ENCODE measurements at places on chromosomes 6 and 20.

DNA sequence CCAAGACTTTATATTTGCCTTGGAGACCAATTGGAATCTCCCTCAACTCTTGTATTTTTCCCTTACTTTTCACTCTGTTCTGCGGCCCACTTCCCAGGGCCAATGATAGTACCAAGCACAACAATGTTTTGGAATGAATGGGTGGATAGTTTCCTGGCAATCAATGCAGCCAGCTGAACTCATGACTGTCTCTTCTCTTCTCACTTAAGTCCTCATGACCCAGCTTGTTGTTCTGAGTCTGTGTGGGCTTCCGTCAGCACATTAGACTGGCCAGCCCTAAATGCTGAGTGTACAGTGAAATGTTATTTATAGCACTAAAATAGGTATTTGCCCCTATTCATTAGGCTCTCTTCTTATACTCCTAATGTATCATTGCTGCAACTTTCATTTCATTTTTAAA lies 5.6 kb upstream of the MBOAT1 start:
- DNase-seq: no peak

- DNase-seq: no peak
These were observed 31.4 kb upstream of the FRMD1 start for GRCh38 chr6:168110437-168110836.

DNA sequence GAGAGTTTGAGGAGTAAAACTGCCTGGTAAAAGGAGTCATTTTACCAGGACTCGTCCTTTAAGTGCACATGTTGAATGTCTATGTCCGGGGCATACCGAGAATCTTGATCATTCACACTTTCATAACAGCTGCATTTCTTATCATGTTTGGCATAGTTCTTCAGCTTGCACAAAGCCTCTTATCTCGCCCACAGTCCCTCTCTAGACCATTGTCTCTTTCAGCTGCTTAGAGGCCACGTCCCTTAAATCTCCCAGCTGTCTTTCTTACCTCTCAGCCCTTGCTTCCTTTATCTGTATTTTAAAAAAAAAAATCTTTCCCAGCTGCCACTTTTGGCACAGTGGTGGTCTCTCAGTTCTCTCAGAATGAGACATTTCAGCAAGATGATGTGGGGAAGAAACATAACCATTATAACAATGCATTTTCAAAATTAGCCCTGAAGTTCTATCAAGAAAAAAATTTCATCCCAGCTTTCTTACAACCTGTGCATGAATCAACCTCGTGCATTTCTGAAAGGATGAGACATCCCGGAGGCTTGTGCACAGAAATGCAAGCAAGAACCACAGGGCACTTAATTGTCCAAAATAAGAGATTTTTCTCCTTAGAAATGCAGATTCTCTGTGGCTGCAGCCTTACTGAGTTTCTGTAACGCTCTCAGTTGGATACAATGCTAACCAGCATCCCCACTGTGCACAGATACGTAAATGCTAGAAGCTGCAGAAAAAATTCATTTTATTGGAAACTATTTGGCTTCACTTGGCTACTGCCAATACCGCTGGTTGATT lies 24.2 kb downstream of the RBM24 start:
- DNase-seq: no peak

- DNase-seq: no peak
These were observed 113.2 kb upstream of the KCNG1 start for GRCh38 chr20:51135926-51136715.

- DNase-seq: no peak
These were observed 6.4 kb upstream of the ZBTB46 start for GRCh38 chr20:63837479-63837878.

- no peak for DNase-seq
These were observed 284.5 kb downstream of the UST start for GRCh38 chr6:149031201-149031858.

GRCh38 chr6:134698228-134698627 lies 251.7 kb downstream of the ALDH8A1 start:
- no peak for DNase-seq

GRCh38 chr20:58692579-58693225 lies at the start of gene NPEPL1:
Gene NPEPL1 (plus strand): TSS chr20:58692800. CDS start chr20:58692901, 101 bp downstream.
- peak; percentile 97 for DNase-seq

- DNase-seq: no peak
These were observed 1.0 kb downstream of the HELZ2 start for GRCh38 chr20:63572788-63573646.

DNA sequence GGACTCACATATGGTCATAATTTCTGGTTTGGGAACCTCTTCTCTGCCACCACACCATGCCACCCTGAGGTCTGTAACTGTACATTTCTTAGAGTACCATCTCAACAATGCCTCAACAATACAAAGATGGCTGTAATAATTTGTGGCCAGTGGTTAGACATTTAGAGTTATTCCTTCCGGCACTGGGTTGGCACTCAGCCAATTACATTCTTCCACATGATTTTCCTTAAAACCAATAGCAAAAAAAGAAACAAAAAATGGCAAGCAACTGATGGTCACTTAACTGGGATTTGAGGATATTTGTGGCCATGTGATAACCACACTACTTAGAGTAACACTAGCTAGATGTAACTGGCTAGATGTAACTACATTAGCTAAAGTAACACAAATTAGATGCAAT lies 79.9 kb downstream of the SEL1L2 start:
- no peak for DNase-seq

GRCh38 chr6:130207979-130208649 lies 14.6 kb downstream of the SAMD3 start:
- no peak for DNase-seq

GRCh38 chr6:112296122-112296521 lies 41.8 kb upstream of the LAMA4 start:
- DNase-seq: no peak

- no peak for DNase-seq
These were observed 9.3 kb upstream of the EEF1A2 start for GRCh38 chr20:63508072-63508768.

GRCh38 chr20:8223091-8223870 lies 91.2 kb downstream of the PLCB1 start:
- no peak for DNase-seq

GRCh38 chr6:42314571-42315258 lies 97.1 kb upstream of the MRPS10 start:
- DNase-seq: no peak

DNA sequence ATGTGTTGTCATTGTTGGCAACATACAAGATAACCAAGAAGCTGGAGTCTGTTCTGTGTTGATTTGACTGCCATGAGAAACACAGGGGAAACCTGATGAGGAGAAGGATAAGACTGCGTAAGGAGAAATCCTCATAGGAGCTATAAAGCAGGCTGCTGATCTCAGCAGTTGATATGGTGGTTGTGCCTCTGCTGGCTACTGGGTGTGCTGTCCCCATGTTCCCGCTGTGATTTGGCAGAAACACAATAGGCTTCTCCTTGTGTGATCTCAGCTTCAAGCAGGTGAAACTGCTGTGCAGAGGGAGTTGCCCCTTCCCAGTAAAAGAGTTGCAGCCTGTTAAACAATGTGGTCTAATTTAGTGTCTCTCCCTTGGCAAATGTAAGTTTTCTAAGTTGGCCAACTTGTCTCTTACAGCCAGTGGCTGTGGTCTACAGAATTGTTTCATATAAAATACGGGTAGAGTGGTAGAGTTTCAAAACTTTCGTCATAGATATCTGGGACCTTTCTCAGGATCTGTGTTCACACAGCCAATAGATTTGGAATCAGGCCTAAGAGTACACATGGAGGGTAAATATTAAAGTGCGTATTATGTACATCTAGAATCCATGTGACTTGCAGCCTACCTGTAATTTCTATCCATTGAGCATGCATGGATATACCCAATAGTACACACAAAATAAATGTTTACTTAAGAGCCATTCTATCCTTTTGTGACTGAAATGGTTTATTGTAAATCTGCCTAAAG lies 78.4 kb downstream of the RNF144B start:
- no peak for DNase-seq

GRCh38 chr6:27837625-27838057 lies 74.6 kb downstream of the OR2B2 start:
- DNase-seq: no peak

DNA sequence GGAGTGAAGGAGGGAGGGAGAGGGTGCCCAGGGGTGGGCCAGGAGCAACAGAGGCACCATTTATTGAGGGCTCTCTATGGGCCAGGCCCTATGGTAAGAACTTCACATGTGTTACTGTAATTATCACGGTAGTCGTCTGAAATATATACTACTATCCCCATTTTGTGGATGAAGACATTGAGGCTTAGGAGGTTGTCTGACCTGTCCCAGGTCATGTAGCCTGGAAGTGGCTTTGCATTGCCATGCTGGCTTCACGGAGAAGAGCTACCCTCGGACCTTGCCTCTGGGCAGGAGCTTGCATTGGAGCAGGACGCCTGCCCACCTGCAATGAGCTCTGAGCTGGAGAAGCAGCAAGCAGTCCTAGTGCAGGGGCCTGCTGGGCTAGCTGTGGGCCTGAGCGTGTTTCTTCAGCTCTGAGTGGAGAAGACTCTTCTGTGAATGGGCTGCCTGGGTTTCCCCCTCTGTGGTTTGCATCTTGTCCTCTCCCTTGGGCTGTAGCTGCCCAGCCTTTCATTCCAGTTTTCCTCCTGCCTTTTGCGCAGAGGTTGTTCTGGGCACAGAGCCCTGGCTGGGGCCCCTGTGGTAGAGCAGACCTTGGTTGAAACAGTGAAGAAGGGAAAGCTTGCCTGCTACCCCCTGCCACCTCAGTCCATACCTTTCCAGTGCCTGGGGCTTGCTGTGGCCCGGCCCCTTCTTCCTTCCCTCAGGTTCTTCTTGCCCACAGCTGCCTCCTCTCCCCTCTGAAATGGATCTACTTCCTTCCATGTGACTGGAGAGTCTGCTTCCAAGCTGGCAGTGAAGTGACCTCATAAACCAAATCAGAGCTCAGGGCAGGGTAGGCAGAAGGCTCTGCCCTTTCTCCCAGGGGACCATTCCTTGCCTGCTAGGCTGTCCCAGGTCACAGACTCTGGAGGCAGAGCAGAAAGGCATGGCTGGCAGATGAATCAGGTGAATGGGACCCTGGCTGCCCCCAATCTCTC lies 24.1 kb upstream of the SRF start:
- no peak for DNase-seq

GRCh38 chr20:47667531-47668312 lies 117.6 kb downstream of the SULF2 start:
- no peak for DNase-seq

GRCh38 chr6:12963567-12963966 lies 247.0 kb downstream of the PHACTR1 start:
- DNase-seq: no peak

DNA sequence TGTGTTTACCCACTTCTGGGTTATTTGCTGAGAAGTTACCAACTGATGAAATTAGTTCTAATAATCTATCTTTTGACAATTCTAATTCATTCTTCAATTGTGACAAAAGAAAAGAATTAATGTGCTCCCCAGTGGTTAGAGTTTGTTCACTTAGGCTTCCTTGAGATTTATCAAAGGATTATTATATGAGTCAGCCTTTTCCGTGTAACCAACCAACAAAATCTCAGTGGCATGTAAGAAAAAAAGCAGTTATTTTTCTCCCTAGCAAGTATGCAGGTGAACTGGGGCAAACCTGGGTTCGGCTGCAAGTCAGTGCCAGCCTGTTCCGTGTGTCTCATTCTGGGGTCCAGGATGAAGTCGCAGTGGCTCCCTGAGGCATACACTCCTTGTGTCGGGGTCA lies 28.8 kb upstream of the HIVEP1 start:
- no peak for DNase-seq

- no peak for DNase-seq
These were observed 949.6 kb downstream of the TBC1D32 start for GRCh38 chr6:120384671-120385070.

GRCh38 chr6:136169394-136170148 lies 80.5 kb downstream of the MTFR2 start:
- DNase-seq: no peak

Data from GM13977 (cell line).